Lower lobe of right lung (tissue), 2 donors: ENCODE measurements at places on chromosomes 1 and 21. TPM values are rescaled to one million over a fixed set of nuclear protein-coding genes. Genes with fewer than 3 reads are reported as not detected.

DNA sequence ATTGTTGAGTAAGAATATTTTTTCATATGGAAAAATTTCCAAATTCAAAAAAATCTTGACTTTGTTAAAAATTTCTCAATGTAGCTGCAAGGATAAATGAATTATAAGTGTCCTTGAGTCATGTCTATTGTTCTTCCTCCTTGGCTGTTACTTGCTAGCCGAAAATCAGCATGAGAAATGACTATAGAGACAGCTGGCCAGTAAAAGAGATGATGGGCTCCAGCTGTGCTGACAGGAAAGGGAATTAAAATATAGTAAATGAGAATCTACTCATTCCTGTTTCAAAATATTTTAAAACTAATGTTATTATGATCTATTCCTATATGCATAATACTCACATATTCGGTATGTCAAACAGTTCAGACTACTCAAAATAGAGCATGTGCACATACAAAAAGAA lies 1292.6 kb downstream of the BRINP3 start:
- no peak for DNase-seq
- no peaks in the 10 kb centered on the region for H3K36me3 ChIP-seq

DNA sequence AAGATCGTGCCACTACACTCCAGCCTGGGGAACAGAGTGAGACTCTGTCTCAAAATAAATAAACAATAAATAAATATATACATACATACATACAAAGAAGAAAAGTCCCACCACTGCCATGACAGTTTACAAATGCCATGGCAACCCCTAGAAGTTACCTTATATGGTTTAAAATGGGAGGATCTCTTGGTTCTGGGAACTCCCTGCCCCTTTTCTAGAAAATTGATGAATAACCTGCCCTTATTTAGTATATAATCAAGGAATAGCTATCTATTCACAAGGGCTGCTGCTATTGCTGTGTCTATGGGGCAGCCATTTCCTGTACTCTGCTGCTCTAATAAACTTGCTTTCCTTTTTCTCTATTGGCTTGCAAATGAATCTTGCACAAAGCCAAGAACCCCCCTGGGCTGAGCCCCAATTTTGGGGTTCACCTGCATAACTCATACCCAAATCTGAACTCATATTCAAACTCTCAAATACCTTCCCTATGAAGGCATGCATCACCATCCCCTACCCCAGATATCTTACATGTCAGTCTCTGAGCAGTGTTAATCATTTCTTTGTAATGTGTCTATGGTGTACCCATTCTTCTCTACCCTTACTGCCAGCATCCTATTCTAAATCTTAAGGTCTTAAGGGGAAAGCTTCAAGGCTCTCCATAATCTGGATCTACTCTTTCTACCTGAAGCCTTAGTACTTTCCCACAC lies 9.0 kb downstream of the GON4L start:
- no peak overlapping the region for H3K27ac ChIP-seq
- peaks cover 11% of the 10 kb centered on the region for H3K4me1 ChIP-seq
- H3K36me3 ChIP-seq: peaks cover 87% of the 10 kb centered on the region
- H3K27me3 ChIP-seq: no peaks in the 10 kb centered on the region

DNA sequence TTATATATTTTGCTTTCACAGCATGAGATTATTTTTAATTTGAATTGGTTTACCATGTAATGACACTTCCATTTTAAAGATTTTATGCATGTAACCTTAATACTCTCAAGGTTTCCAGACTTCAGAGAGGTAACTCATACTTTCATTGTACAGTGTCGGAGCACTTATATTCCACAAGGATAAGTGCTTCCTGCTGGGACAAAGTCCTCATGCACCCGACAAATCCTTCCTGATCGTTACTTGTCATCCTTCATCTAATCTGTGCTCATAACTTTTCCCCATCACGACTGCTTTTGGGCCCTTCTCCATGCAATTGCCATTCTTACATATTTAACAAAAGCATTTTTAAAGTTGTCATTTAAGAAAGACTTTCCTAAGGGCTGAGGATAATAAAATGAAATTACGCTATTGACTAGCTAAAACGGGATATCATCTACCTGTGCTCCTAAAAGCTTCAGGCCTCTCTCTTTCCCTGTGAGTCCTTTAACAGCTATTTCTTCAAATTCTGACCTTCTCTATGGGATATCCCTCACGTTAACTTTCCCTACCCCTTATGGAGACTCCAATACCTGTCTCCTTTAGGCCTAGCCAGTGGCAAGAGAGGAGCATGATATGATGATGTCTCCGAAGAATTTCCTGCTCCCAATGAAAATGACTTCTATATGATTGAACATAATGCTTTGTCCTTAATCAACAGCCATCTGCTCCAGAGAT lies 59.3 kb downstream of the NCAM2 start:
- no peak overlapping the region for H3K27ac ChIP-seq
- H3K27me3 ChIP-seq: no peaks in the 10 kb centered on the region
- no peaks in the 10 kb centered on the region for H3K36me3 ChIP-seq
- DNase-seq: no peak
- no peaks in the 10 kb centered on the region for H3K4me1 ChIP-seq

GRCh38 chr1:160046494-160047110 lies 14.8 kb upstream of the PIGM start:
- H3K4me3 ChIP-seq: no peak overlapping the region
- H3K27me3 ChIP-seq: no peaks in the 10 kb centered on the region
- DNase-seq: no peak
- no peaks in the 10 kb centered on the region for H3K36me3 ChIP-seq

DNA sequence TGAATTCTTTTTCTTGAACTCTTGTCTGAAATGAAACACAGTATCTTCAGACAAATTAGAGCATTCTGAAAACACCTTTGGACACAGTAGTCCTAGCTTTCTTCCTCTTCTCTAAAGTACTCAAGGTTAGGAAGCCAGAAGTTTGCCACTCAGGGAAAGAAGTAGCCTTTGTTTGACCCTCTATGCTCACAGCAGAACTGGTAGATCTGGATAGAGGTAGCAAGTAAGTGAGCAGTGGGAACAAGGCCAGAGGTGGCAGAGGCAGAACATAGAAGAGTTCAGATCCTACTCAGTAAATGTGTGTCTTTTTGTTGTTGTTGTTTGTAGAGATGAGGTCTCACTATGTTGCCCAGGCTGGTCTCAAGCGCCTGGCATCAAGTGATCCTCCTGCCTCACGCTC lies 7.4 kb upstream of the PIGR start:
- H3K36me3 ChIP-seq: no peaks in the 10 kb centered on the region
- H3K27ac ChIP-seq: peak overlapping the region; percentile 58
- no peaks in the 10 kb centered on the region for H3K27me3 ChIP-seq
- no peak overlapping the region for H3K4me3 ChIP-seq
- no peak for DNase-seq

GRCh38 chr21:44485254-44485793 lies 30.0 kb downstream of the LRRC3 start:
- peak overlapping the region; percentile 11 for H3K27ac ChIP-seq
- DNase-seq: no peak
- H3K4me1 ChIP-seq: peaks cover 3% of the 10 kb centered on the region
- H3K36me3 ChIP-seq: no peaks in the 10 kb centered on the region
- H3K4me3 ChIP-seq: peak overlapping the region; percentile 36
- H3K27me3 ChIP-seq: no peaks in the 10 kb centered on the region

DNA sequence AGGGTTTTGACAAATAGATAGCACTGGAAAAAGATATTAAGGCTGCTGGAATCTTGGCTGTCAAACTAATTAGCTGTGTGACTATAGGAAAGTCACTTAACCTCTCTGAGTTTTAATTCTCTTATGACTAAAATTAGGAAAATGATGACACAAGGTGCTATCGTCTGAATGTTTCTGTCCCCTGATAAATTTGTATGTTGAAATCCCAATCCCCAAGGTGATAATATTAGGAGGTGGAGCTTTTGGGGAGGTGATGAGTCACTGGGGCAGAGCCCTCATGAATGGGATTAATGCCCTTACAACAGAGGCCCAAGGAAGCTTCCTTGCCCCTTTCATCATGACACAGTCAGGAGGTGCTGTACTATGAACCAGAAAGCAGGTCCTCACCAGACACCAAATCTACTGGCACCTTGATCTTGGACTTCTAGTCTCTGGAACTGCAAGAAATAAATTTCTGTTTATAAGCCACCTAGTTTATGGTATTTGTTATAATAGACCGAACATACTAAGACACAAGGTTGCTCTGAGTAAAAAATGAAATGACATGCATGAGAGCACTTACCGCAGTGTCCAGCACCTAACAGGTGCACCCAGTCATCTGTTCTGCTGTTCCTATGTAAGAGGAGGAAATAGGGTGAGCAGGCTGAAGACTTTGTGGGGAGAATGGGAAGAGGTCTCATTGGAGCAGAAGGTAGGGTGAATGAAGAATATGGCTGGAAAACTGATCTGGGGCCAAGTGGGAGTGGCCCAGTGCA lies 26.3 kb upstream of the DISP1 start:
- H3K4me1 ChIP-seq: peaks cover 20% of the 10 kb centered on the region
- no peak for DNase-seq
- no peaks in the 10 kb centered on the region for H3K36me3 ChIP-seq
- no peaks in the 10 kb centered on the region for H3K27me3 ChIP-seq
- H3K27ac ChIP-seq: no peak overlapping the region

DNA sequence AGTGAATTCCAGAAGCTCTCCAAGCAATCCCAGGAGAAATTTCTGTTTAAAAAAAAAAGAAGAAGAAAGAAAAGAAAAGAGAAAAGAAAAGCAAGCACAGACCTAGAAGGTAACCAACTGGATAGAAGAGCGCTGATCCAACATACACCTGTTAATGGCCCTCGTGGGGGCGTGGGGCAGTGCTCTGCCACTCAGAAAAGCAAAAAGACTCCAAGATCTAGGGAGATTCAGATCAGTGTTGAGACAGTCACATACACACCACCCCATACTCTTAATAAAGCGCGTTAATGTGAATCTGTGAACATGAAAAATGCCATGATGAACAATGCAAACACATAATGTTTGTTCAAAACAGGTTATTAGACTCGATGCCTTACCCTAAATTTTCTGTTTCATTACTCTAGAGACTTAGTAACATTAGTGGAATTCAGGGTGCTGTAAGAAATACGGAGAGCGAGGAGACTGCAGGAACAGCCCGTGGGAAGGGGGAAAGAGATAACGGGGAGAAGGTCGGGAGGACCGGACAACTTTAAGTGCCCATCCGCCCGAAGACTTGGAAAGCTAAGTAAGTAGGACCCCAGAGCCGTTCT lies 406 bp downstream of the NME7 start:
- H3K27ac ChIP-seq: peak overlapping the region; percentile 82
- no peak for DNase-seq
- peaks cover 24% of the 10 kb centered on the region for H3K4me1 ChIP-seq
- peaks cover 27% of the 10 kb centered on the region for H3K36me3 ChIP-seq
- H3K4me3 ChIP-seq: peak overlapping the region; percentile 79

- H3K36me3 ChIP-seq: no peaks in the 10 kb centered on the region
- H3K4me1 ChIP-seq: no peaks in the 10 kb centered on the region
- H3K4me3 ChIP-seq: no peak overlapping the region
- H3K27ac ChIP-seq: no peak overlapping the region
- no peak for DNase-seq
These were observed 57.0 kb upstream of the SIM2 start for GRCh38 chr21:36641886-36642285.

GRCh38 chr1:66237042-66237441 lies 296.9 kb upstream of the SGIP1 start:
- H3K27me3 ChIP-seq: no peaks in the 10 kb centered on the region
- no peaks in the 10 kb centered on the region for H3K4me1 ChIP-seq
- no peak overlapping the region for H3K27ac ChIP-seq
- H3K36me3 ChIP-seq: no peaks in the 10 kb centered on the region
- no peak overlapping the region for H3K4me3 ChIP-seq

- peaks cover 9% of the 10 kb centered on the region for H3K4me1 ChIP-seq
- H3K27me3 ChIP-seq: peaks cover 20% of the 10 kb centered on the region
- no peak for DNase-seq
- no peaks in the 10 kb centered on the region for H3K36me3 ChIP-seq
- no peak overlapping the region for H3K27ac ChIP-seq
- no peak overlapping the region for H3K4me3 ChIP-seq
These were observed 142.5 kb downstream of the TNR start for GRCh38 chr1:175600721-175601440.

DNA sequence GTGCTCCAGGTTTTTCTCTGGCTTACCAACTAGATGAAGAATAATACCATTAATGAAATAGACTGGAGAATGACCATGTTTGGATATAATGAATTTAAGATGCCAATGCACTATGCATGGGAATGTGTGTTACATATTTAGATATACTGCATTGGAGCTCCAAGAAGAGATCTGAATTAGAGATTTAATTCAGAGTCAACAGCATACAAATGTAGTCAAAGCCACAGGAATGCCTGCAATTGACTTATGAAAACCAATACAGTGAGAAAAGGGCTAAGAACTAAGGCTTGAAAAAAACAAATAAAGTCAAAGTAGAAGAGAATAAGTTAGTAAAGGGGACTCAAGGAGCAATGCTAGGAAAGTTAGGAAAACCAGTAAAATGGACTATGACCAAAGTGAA lies 59.1 kb downstream of the USP24 start:
- peaks cover 6% of the 10 kb centered on the region for H3K4me1 ChIP-seq
- no peaks in the 10 kb centered on the region for H3K27me3 ChIP-seq
- H3K4me3 ChIP-seq: no peak overlapping the region
- H3K27ac ChIP-seq: no peak overlapping the region
- no peak for DNase-seq

DNA sequence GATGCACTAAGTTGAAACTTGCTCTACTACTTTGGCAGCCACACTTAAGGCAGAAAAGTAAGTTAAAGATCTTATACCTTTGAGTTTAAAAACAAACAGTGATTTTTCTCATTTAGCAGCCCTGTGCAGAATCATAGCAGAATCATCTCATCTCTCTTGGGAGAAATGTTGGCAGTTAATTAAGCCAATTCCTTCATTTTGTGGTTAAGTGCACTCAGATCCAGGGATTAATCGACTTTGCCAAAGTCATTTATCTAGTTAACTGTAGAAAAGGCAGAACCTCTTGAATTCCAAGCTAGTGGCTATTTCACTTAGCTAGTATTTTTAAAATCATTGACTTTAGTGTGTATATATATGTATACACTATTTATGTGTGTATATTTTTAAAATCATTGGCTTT lies 125.0 kb downstream of the GPR52 start:
- no peak overlapping the region for H3K27ac ChIP-seq
- H3K4me3 ChIP-seq: no peak overlapping the region
- no peaks in the 10 kb centered on the region for H3K4me1 ChIP-seq
- H3K36me3 ChIP-seq: no peaks in the 10 kb centered on the region

- H3K4me1 ChIP-seq: peaks cover 14% of the 10 kb centered on the region
- no peak overlapping the region for H3K27ac ChIP-seq
- H3K36me3 ChIP-seq: peaks cover 83% of the 10 kb centered on the region
- DNase-seq: peak; percentile 38
- no peaks in the 10 kb centered on the region for H3K27me3 ChIP-seq
- no peak overlapping the region for H3K4me3 ChIP-seq
These were observed 50.0 kb downstream of the SLC37A1 start for GRCh38 chr21:42563686-42564085.

GRCh38 chr1:18735224-18735997 lies 104.8 kb downstream of the PAX7 start:
- no peak for DNase-seq
- peaks cover 46% of the 10 kb centered on the region for H3K27me3 ChIP-seq
- no peaks in the 10 kb centered on the region for H3K4me1 ChIP-seq
- no peak overlapping the region for H3K27ac ChIP-seq
- H3K4me3 ChIP-seq: no peak overlapping the region

The EDN2 gene
- total RNA-seq: 2.1 TPM

The ZNF697 gene
- total RNA-seq: 8.7 TPM

The SPOCD1 gene
- 21.6 TPM for total RNA-seq

The SPRR1A gene
- not detected for total RNA-seq

The TFAP2E gene
- 2.2 TPM for total RNA-seq

The CDKN2C gene
- total RNA-seq: 9.2 TPM

The CYP4A22 gene
- not detected for total RNA-seq

The FAM177B gene
- total RNA-seq: 0.56 TPM

The ICOSLG gene
- total RNA-seq: 11.6 TPM
